ENCODE measurements at places on chromosomes 6 and 20.

GRCh38 chr6:141261672-141262060, 871.1 kb upstream of the GJE1 start:
- DNase-seq: no peak

GRCh38 chr20:45965169-45966002, 6.6 kb downstream of the ZNF335 start:
- no peak for DNase-seq

GRCh38 chr20:49799698-49800097, 12.9 kb upstream of the SLC9A8 start:
- DNase-seq: no peak

DNA sequence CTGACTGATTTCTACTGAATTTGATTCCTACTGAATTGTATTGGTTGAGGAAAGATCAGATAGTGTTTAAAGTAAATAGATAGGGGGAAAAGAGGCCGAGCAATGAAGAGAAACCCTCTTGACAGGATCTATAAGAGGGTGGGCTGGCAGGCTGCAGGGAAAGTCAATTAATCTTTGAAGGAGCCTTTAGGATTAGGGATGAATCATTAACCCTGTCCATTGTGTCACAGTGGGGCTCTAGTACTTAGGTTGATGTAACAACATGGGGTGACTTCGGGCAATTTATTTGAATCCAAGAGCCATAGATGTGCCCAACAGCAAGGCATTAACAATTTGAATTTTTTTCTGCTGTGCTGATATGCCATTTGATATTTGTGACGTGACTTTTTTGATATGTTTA, 7.5 kb downstream of the RFX6 start:
- no peak for DNase-seq

DNA sequence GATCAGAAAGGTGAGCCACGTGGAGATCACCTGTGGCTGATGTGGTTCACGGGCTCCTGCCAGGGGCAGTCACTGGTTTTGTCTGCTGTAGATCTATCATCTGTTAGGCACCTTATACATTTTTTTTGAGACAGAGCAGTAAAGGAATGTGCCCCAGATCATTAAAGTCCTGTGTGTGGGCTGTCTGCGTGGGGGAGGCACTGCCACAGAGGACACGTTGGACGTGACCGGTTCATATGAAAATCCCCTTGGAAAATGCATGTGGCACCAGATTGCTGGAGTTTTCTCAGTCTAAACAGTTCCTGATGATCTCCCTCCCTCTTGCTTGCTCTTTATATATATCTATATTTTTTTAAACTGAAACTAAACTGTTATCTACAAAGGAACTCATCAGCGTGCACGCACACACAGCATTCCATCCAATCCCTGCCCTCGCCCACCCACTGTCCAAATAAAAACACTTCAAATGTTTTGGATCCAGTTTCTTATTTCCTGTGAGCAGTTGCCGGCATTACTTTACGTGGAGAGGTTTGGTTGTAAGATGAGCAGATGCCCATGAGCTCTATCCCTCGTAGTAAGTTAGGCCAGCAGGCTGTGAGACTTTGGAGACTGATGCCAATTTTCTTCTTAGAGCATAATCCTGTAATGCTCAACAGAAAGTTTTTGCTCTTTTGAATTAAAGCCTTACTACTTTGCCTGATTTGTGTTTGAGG, 161.6 kb upstream of the EXOC2 start:
- DNase-seq: no peak

DNA sequence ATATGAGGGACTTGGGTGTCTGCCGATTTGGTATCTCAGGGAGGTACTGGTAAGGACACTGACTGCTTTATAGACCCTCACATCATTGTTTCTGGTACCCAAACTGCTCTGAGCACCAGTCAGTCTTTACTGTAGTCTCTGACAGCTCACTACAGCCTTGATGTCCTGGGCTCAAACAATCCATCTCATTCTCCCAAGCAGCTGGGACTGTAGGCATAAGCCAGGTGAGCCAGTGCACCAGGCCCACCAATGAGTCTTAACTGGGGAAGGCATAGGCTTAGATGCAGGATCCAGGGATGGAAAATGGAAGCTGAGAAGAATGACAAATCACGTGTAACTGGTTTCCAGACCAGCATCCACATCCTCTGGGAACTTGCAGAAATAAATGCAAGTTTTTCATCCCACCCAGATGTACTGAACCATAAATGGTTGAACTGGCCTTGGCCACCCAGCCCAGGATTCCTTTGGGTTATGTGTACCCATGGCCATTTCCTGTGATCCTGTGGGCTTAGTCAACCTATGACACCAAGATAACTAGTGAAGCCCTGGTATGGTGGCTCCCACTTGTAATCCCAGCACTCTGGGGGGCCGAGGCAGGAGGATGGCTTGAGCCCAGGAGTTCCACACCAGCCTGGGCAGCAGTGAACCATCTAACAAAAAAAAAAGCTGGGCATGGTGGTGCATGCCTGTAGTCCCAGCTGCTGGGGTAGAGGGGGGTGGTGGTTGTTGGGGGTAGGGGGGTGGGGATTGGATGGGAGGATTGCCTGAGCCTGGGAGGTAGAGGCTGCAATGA, 5.8 kb downstream of the TUBB start:
- DNase-seq: no peak

DNA sequence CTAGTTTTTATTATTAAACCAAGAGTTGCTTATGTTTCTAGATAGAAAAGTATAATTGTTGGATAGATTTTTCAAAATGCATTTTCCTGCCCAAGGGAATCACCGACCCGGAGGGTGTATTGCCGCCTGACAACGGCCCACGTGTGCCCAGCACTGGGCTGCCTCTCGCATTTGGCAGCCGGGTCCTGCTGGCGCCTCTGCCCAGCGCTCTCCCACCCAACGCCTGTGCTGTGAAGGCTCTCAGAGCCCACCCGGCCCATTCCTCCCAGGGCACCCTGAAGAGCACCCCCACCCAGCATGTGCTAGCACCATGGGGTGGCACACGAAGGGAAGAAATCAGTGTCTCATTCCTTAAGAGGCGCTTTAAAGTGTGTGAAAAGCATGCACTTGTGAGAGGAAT, 88.3 kb upstream of the AFDN start:
- DNase-seq: no peak

Data from GM10248 (cell line).